Stimulated activated CD8-positive, alpha-beta memory T cell treated with anti-CD3 and anti-CD28 coated beads, Interleukin-4, amount 100 ng/mL, for 1 hour (primary cell): ENCODE measurements at places on chromosomes 13 and 19.

DNA sequence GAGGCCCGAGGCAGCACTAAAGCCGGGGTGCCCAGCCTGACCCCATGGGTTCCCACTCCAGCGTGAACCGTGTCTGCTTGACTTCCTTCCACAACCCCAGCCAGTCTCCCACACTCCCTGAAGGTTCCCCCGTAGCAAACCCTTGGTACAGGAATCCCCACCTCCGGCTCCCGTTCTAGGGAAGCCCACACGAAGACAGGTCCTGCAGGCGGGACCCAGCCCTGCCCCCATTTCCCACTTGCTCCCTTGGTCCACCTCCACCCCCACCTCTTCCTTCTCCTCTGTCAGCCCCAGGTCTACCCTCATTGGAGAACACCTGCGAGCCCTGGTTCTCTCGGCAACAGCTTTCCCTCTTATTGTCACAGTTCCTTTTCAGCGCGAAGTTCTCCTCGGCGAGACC is 23.9 kb downstream of the C19orf81 start:
- no peak for DNase-seq

- DNase-seq: no peak
Measured at GRCh38 chr13:44514278-44514677, 61.9 kb downstream of the TSC22D1 start.

GRCh38 chr13:59270327-59270726 is 893.4 kb downstream of the DIAPH3 start:
- DNase-seq: no peak

- no peak for DNase-seq
Measured at GRCh38 chr19:47407417-47407774, 11.9 kb downstream of the MEIS3 start.

GRCh38 chr19:40612831-40613689 is 11.9 kb downstream of the LTBP4 start:
- DNase-seq: peak; percentile 51
